M059J (cell line): ENCODE measurements at places on chromosomes 4 and X.

DNA sequence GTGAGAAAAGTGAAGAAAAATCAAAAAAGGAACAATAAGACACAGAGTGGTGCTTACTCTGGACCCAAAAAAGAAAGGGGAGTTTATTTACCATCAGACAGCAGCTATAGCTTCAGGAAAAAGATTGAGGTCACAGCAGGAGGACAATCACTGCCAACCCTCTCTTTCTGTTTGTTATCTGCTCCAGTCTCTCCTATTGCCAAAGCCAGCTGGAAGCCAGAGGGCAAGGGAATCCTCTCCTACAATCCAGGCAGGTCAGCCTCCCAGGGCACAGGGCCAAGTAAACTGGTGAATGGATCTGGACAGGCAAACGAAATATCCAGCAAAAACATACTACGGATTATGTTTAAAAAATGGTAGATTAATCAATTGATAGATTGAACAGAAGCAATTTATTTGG is 306.9 kb upstream of the SLIT2 start:
- DNase-seq: no peak

- DNase-seq: no peak
Observed at GRCh38 chrX:8049827-8050226, 121.2 kb downstream of the VCX2 start.

GRCh38 chrX:153400146-153401132 is 711 bp downstream of the PNMA6E start:
- DNase-seq: peak; percentile 12

GRCh38 chrX:38626296-38626695 is 65.0 kb downstream of the TSPAN7 start:
- DNase-seq: no peak

DNA sequence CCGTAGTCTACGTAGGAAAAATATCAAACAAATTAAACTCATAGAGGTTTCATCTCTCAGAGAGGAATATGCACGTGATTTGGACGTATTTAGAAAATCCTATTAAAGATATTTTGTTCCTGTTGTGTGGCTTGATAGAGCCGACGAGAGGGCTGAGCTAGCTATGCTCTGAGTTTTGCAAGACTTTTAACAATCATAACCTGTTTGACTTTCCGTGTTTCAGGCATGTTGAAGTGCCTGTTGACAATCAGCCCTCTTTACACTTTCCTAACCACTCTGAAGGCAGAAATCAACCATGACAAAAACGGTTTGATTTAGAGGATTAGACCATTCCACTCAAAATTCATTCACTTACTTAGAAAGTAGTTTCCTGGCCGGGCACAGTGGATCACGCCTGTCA is 297.3 kb downstream of the ASMT start:
- no peak for DNase-seq

- DNase-seq: no peak
Observed at GRCh38 chr4:12492730-12493393, 991.3 kb downstream of the RAB28 start.

- DNase-seq: no peak
Observed at GRCh38 chr4:41069838-41070237, 144.5 kb downstream of the APBB2 start.

GRCh38 chr4:184115399-184115798 is 102.3 kb downstream of the ENPP6 start:
- DNase-seq: no peak

GRCh38 chrX:32597777-32598176 is 613.6 kb downstream of the DMD start:
- no peak for DNase-seq

DNA sequence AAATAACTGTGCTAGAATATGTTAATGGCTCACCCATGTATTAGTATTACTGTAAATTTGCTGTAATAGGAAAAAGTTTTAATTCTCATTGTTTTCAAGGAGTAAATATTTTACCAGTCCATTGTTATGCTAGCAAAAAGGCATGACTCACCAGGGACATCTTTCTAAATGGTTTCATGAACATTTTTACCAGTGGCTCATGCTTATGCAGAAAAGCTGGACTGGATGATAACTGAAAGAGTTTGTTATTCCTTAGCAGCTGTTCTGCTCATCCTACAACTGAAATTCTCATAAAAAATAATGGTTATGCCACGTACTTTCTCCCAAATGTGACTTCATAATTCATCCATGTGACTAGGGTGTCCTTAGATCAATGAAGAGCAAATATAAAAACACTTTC is 111.9 kb upstream of the PCDH18 start:
- no peak for DNase-seq

DNA sequence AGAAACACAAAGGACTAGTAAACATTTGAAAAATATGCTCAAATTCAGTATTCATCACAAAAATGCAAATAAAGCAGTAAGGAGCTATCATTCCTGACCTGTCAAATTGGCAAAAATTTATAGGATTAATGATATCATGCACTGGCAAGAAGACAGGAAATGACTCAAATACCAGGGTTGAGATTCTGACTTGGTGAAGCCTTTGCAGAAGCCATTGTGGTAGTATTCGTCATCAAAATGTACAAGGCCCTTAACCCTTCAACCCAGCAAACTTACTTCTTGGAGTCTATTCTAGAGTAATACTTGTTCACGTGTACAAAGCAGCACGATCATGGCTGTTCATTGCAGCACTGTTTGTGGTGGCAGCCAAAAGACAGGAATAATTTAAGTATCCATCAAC is 132.4 kb downstream of the ENOX2 start:
- peak; percentile 96 for DNase-seq

GRCh38 chr4:38935391-38936073 is 67.9 kb downstream of the FAM114A1 start:
- no peak for DNase-seq

- no peak for DNase-seq
Observed at GRCh38 chrX:5807181-5807580, 421.5 kb downstream of the NLGN4X start.
